G401 (cell line): ENCODE measurements at places on chromosomes 13 and 19. TPM values are rescaled to one million over a fixed set of nuclear protein-coding genes. Genes with fewer than 3 reads are reported as not detected.

MYO16 gene
- total RNA-seq, result not detected in 2 replicates

ZNF442 gene
- 2.5 and 7.7 TPM in 2 replicates for total RNA-seq

FUT2 gene
- total RNA-seq, result not detected in 2 replicates

ABCC4 gene
- total RNA-seq, result 4.1 and 12.9 TPM in 2 replicates

RETN gene
- total RNA-seq, result not detected in 2 replicates

MIA gene
- total RNA-seq, result 3.8 TPM in 1 of 2 replicates, not detected in the other

TEX29 gene
- not detected in 2 replicates for total RNA-seq

FAAP24 gene
- 2.9 and 13.2 TPM in 2 replicates for total RNA-seq

- no peak for DNase-seq
Observed at GRCh38 chr13:45592758-45593157, 22.8 kb downstream of the ERICH6B start.

DNA sequence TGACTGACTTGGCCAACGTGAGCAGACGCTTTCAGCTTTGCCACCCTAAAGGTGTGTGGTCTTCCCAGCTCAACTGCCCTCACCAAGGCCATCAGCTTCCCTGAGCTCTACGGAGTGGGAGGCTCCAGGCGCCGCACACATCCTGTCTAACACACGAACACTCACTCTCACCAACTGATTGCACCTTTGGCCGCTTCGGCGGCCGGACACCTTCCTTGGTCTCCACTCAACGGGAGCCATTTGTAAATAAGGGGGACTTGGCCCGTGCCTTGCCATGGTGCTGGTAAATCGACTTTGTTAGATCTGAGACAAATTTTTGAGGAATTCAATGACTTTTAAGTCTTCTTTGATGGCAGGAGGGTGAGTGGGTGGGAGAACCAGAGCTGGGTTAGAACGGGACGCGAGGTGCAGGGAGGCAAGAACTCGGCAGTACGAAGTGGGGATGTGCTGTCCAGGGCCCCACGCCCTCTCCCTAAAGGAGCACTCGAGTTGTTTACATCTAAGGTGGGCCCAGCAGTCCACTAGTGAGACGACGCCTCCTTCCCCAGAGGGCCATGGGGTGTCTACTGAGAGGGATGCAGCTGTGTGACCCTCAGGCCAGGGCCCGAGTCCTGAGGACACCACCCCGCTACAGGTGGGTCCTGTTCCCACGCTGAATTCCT lies 4.4 kb downstream of the C13orf46 start:
- DNase-seq, result no peak

GRCh38 chr19:2686360-2686759 lies 16.1 kb downstream of the GNG7 start:
- DNase-seq, result no peak

DNA sequence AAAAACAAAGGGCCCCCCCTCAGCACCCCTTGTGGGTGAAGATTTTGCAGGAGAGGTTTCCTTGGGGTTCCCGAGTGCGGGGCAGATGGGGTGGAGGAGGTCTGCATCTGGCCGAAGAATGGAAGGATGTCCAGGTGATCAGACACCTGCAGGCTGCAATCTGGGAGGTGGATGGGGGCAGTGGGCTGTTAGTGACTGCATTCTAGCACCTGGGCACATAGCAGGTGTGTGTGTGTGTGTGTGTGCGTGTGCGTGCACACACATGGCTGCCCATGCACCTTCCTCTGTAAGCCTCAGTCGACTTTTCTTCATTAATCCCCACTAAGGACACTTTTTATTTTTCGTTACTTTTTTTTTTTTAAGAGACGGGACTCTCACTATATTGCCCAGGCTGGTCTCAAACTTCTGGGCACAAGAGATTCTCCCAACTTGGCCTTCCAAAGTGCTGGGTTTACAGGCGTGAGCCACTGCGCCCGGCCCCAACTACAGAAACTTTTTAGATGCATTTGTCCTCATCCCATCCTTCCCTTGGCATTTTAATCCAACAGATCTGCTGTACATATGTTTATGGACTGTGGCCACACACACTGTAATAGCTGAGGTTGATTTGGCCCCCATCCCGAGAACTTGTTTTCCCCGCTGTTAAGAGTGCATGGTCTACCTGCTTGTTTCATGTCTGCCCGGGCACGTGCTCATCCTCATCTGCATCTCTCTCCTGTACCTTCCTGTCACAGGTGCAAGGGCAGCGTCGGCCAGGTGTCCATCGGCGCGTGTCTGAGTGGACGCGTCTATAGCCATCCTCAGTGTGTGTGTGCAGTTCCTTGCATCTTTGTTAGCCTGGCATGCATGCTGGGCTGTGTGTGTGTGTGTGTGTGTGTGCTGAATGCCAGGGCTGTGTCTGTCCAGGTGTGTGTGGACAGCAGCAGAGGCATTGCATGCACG lies 731 bp downstream of the MAG start:
- no peak for DNase-seq

DNA sequence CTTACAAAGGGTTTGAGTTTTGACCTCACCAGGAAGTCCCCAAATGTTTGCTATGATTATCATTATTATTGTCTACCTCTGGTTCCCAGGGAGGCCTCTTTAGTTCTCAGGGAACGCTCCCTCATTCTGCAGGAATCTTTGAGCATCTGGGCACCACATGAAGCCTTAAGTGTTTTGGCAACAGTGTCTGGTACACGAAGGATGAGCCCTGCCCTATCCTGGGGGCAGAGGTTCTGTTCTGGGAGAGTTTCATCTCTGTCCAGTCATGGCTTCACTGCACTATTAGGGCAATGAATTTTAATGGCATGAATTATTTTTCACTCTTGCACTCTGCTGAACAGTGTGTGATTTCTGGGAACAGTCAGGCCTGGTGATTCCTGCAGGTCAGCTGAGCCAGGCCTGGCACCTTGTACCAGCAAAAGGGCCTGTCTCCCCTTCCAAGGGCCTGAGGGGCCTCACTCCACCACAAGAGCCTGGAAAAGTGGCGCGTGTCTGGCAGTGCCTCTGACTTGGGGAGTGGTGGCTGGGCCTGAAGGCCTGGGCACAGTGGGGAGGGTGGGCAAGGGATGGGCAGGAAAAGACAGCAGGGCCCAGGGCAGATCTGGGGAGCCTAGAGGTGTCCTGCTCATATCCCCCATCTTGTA lies 4.6 kb downstream of the FAM187B start:
- DNase-seq, result no peak

- DNase-seq, result no peak
Observed at GRCh38 chr19:45164577-45165335, 4.0 kb upstream of the NKPD1 start.

- DNase-seq, result no peak
Observed at GRCh38 chr13:114005206-114005724, 31.4 kb upstream of the C13orf46 start.

DNA sequence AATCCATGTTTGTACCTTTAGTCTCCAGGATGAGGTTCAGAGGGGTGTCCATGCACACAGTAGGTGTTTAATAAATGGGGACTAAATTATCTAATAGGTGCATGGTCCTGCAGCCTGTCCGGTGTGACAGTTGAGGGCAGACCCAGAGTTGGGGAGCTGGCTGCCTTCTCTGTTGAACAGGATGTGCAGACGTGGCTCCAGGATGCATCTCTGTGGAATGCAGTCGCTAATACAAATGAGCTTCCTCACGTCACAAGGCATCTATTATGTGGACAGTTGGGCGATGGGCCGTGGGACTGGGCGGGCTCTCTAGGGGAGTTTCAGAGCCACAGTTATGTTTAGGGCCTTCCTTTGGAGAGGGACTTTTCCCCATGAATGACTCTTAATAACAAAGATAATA lies 71.0 kb downstream of the SIPA1L3 start:
- no peak for DNase-seq

GRCh38 chr13:94431574-94431973 lies 47.9 kb downstream of the DCT start:
- DNase-seq, result no peak

DNA sequence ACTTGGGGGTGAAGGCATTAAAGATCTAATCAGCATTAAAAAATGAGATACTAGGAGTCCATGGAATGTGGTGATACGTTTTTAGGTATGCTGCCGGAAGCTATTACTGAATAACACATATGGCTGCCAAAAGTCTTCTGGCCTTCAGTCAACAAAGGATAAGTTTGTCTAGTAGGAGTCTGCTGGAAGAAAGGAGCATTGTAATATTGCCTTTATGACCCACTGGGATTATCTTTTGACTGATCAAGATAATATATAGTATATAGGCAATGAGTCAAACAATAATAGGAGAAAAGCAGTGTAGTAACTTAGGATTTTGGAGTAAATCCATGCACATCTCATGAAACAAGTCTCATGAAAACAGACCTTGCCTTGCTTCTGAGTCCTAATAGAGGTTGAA lies 295.4 kb downstream of the SLITRK6 start:
- no peak for DNase-seq

GRCh38 chr13:51907040-51907732 lies 45.4 kb downstream of the CCDC70 start:
- no peak for DNase-seq

DNA sequence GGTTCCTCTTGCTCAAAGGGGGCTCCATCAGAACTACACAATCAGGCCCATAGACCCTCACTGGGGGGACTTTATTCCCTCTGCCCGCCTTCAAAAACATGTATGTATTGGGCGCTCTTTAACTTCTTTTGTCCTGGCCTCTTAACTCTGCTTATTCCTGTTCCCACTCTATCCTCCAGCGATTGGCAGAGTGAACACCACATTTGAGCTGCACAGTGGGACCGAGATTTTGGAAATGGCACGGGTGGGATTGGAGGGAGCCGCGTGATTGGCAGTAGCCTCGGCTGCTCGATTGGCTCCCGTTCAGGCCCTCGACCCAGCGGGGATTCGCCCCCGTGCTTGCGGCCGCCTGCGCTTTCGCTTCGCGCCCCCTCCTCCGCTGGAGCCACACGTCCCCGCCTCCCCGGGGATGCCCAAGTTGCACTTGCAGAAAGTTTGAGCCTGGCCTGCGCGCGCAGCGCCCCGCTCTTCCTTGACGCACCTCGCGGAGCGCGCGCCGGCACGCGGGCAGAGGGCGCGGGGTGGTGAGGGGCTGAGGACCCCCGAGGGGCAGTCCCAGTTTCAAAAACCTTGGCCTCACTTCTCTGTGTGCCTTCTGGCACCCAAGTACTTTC lies at the start of gene ZIC5:
Gene ZIC5, minus strand, starts transcription at position 192 of the 614 bp plus-strand sequence. Its CDS starts 164 bp downstream, at position 28.
- DNase-seq, result peak; percentile 91

DNA sequence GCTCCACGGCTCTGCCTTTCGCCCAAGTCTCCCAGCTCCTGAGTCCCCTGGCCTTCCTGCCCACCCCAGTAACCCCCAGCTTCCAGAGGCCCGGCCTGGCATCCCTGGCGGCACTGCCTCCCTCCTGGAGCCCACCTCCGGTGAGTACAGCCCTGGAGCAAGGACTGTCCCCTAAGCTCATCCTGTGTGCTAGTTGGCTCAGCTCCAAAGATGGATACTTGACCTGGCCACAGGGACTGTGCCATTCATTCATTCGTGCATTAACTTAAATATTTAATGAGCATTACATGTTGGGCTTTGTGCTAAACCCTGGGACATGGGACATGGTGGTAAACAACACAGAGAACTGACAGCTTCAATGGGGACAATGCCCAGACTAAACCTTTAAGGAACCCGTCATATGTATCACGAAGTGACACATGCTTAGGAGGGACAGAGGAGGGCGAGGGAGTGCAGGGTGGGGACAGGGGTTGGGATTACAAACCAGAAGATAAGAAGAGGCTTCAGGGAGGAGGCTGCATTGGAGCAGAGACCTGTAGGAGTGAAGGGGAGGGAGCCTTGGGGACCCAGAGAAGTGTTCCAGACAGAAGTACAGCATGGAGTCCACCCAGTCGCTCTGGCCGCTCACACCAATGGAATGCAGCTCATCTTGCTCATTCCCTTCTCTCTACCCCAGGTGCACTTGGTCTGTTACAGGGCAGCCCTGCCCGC lies 6.9 kb upstream of the OVOL3 start:
- no peak for DNase-seq

GRCh38 chr13:98489446-98490194 lies 87.3 kb downstream of the STK24 start:
- DNase-seq, result no peak

DNA sequence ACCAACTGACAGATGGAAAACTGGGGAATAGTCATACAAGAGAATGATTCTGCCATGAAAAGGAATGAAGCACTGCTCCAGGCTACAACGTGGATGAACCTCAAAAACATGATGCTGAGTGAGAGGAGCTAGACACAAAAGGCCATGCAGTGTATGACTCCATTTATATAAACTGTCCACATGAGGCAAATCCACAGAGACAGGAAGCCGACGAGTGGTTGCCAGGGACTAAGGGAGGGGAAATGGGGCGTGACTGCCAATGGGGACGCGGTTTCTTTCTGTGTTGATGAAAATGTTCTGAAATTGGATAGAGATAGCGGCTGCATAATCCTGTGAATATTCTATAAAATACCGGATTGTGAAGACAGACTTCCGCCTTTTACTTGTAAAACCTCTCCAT lies 10.2 kb downstream of the SMIM7 start:
- no peak for DNase-seq
